Activated T-cell treated with anti-CD3 and anti-CD28 coated beads for 4 hours (primary cell): ENCODE measurements at places on chromosomes 3 and 15.

- no peak for DNase-seq
Observed at GRCh38 chr3:145673838-145674237, 487.1 kb downstream of the PLOD2 start.

GRCh38 chr3:128352326-128352725 is 114.4 kb downstream of the DNAJB8 start:
- no peak for DNase-seq

DNA sequence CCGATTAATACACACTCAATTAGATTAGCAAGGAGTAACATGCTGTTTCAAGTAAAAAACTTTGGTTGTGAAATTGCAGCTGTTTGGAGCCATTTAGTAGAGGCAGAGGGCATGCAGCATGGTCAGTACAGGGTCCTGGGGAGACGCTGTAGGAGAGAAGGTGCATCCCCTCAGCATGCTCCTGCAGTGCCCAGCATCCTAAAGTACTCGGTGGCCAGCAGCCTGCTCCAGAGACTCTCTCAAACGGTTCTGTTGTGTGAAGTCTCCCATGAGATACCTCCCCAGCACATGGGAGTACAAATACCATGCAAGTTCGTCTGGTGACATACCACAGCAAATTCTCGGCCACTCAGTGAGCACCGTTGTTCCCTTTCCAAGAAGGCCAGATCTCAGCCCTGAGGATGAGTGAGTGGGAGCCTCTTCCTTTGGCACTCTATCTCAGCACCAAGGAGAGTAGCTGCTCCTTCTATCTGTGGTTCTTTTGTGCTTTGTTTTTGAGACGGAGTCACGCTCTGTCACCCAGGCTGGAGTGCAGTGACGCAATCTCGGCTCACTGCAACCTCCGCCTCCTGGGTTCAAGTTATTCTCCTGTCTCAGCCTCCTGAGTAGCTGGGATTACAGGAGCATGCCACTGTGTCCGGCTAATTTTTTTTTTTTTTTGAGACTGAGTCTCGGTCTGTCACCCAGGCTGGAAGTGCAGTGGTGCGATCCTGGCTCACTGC is 72.7 kb downstream of the TJP1 start:
- no peak for DNase-seq

DNA sequence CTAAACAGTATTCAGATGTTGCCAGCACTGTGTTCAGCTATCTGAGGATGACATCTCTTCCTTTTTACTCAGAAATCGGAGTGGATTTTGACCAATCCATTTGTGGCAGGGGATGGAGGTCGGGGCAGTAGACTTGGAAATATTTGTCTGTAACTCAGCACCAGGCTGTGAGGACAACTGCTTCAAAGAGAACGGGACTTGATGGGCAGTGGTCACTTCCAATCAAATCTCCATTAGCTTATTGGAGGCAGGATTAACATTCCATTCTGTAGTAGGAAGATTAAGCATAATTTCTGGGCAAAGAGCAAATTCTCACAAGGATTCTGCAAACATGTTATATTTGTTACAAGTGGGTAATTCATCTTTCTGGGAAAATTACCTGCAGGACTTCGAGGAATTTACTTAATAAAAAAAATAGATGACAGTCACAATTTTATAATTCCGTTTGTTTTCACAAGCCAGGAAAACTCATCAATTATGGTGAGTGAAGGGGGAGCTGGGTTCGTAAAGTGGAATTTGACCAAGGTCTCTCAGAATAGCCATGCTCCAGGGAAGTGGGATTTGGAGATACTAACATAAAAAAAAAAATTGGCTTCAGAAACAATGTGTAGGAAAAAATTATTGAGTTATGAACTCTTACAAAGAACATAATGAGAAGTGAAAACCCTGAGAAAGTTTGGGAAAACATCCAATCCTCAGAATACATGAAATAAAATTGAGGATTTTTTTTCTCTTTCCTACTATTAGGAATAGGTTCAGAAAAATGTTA is 18.1 kb downstream of the CRABP1 start:
- no peak for DNase-seq

DNA sequence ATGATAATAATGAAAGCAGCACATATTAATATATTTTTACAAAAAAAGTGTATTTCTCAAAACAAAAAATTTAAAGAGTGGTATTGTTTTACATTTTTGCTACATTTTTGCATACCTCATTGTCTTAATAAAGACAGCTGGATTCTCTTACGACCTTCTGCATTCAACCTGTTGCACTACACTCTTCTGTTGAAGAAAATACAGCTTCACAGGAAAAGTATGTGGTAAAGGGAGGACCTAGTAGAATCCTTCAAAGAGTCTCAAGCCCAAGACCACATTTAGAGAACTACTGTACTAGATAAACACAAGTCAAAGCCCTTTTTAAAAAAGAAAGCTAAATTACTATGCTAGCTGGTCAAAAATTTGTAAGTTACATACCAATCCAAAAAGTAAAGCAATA is 7.9 kb downstream of the ZNF280D start:
- DNase-seq: no peak

DNA sequence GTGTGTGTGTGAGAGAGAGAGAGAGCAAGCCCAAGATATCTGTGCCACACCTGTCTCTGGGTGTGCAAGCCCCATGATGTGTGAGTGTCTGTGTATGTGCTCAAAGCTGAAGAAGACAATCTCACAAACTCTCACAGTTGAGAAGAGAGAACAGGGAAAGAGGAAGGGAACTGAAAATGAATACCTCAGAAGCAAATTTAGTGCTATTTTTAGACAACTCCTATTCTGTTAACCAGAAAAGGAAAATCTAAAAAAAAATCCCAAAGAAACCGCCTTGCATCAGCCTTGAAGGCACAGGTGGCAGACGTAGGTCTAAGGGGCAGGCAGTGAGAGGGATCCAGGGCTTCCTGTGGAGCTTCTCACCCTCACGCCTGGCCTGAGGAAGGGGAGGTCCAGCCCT is 47.8 kb downstream of the ATP2B2 start:
- no peak for DNase-seq

DNA sequence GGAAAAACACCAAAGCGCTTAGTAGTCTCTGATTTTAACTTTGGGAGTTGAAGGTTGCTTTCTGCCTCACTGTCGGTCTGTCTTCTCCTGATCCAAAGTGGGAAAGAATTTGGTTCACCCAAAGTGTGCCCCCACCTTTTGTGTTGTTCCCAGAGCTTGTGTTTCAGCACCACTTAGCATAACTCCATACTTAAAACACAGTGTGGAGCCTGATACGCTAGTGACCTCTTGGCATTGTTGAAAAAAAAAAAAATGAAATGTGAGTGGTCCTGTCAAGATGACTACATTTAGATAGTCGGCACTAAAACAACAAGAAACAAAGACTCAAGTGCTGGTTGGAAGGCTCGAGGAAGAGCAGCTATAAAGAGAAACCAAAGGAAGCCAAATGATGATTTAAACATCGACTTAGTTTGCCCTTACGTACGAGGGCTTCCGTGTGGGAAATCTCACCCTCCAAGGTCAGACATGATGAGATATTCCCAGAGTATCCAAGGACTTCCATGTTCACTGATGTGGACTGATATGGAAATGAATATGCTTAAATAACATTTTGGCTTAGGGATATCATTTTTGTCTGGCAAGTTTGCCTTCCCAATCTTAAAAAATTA is 178.8 kb downstream of the MEIS2 start:
- no peak for DNase-seq

- no peak for DNase-seq
Observed at GRCh38 chr15:48119277-48119676, 1.5 kb upstream of the SLC24A5 start.

DNA sequence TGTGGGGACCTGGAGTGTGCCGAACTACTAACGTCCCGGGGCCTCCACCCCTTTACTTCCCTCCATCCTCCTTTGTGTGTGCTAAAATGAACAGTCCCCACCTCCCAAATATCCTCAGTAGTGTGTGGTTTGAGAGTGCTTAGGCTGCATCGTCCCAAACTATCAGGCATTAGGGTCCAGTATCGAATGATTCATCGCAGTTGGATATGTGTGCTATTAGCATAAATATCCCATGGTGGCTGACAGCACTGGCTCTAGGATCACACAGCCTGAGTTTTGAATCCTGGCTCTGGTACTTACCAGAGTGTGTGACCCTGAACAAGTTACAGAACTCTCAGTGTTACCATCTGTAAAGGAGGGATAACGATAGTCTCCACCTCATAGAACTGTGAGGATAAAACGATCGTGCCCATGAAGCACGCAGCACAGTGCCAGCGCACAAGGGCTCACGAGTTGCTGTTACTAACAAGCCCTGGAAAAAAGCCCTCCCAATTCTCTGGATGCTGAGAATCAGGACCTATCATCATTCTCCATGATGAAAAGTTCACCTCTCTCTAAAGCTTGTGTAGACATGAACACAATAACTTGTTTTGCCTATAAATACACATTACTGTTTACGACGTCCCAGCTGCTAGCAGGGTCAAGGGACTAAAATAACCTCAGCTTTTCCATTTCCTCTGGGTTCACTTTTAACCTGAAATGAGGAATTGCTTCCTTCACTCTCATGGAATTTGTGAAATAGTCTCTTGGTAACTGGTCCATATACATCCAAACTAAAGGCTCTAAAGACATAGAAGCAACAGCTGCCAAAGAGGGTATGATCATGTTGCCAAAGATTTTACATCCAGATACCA is 51.0 kb downstream of the VGLL4 start:
- no peak for DNase-seq
